ENCODE measurements at places on chromosomes 5 and 9.

- DNase-seq, result peak; percentile 58
These were observed 5.1 kb downstream of the SEMA5A start for GRCh38 chr5:9540791-9541190.

DNA sequence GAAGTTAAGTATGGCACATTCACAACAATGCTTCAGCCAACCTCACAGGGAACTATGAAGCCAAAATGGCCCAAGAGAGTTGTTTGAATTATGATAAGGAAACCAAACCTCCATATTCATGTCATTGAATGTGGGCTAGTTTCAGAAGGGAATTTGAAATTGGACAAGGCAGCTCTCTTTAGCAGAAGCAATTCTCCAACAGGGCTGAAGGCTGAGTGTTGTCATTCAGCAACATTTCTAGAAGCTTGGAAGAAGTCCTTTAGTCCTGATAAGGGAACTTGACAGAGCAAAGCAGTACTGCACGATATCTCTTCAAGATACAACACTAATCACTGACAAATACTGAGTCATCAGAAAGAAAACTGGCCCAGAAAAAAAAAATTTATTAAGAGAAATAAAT, 115.4 kb downstream of the SLC25A46 start:
- DNase-seq, result no peak

GRCh38 chr5:145244788-145245187, 590.4 kb downstream of the PRELID2 start:
- DNase-seq, result peak; percentile 24

GRCh38 chr5:159419576-159419975, 89.3 kb upstream of the IL12B start:
- no peak for DNase-seq

DNA sequence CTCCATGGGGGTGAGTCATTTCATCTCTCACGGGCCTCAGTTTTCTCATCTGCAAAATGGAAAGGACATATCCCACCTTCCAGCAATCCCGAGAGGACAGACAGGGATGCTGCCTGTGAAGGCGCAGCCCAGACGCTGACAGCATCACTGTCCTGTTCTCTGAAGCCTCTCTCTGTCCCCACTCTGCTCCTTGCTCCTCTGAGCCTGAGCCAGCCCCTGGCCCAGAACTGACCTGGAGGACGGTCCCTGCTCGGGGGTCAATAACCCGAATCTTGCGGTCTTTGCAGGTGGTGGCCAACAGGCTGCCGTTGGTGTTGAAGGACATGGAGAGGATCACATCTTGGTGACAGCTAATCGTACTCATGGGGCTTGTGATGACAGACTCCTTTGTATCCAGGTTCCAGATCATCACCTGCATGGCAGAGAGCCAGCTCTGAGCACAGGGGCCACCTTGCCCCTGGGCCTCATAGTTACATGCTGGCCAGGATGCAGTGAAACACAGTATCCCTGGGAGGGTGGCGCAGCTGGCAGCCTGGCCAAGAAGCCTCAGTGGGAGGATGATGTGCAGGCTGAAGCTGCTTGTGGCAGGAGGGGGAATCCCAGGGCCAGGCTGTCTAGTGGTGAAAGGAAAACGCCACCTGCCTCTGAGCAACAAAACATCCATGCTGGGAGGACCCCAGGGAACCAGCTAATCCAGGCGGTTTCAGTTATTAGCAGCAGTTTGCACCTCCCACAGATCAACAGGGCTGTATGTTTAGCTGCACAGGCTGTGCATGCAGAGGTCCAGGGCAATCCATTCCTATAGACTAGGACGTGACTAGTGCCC, 14.0 kb upstream of the TRIM14 start:
- DNase-seq, result no peak

DNA sequence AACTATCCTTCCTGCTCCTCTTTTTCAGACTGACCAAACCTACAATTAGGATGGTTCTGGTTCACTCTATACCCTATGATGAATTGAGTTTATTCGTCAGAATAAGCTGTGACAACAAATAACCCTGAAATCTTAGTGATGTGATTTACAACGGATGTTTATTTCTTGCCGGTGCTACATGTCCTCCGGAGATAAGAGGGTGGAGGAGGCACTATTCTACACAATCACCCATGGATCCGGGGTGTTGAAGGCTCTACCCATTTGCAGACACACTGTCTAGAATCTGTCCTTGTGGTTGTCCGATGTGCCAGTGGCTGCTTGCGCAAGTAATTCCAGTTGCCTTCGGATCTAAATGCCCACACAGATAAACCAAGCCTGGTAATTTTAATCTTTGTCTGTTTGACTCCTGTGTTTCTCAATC, 44.7 kb downstream of the CDC14B start:
- DNase-seq, result no peak

DNA sequence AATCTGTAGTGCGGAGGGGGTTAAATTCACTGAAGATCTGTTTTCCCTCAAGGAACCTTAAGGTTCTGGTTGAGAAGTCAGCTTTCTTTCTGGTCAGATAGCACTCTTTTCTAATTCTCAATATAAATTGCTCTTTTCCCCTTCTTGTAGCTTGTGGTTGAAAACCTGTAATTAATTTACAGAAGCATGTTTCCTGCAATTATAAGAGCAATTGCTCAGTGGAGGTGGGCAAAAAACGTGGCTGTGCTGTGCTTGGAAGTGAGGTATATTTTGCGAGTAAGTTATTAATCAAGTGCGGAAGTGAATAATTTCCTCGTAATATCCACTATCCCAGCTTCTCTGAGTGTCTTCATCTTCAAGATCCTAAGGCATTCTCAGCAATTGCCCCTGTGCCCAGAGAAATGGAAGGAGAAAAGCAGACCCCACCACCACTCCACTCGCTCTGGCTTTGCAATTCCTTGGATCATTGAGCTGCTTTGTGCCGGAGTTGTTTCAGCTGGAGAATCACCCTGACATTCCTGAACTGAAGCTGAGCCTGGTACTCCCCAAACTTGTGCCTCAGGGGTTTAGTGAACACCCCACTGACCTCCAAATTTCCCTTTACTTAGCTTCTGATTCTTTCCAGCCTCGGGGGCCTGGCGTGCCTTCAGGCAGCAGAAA, 140.6 kb downstream of the LRRC70 start:
- no peak for DNase-seq

DNA sequence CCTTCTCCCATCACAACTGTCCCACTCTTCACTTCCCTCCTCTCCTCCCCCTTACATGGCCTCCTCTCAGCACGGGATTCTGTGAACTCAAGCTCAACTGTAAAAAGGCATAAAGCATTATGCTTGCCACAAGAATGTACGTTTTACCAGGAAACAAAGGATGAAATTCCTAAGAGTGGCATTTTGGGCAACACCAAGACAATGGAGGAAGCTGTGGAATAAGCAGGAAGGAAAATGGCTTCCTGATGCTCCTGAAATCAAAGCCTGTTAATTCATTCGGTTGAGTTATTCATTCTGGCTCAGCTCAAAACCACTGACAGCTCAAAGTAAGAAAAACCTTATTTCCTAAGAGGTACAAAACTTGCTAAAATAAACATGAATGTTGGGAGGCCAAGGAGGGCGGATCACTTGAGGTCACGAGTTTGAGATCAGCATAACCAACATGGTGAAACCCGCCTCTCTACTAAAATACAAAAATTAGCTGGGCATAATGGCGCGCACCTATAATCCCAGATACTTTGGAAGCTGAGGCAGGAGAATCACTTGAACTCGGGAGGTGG, 40.8 kb upstream of the DMRT1 start:
- DNase-seq, result no peak

- no peak for DNase-seq
These were observed 97.9 kb downstream of the SV2C start for GRCh38 chr5:76180814-76181805.

GRCh38 chr9:38229104-38229500, 160.1 kb upstream of the SHB start:
- DNase-seq, result no peak

- DNase-seq, result peak; percentile 47
These were observed 14.7 kb downstream of the MPDZ start for GRCh38 chr9:13264788-13265187.

DNA sequence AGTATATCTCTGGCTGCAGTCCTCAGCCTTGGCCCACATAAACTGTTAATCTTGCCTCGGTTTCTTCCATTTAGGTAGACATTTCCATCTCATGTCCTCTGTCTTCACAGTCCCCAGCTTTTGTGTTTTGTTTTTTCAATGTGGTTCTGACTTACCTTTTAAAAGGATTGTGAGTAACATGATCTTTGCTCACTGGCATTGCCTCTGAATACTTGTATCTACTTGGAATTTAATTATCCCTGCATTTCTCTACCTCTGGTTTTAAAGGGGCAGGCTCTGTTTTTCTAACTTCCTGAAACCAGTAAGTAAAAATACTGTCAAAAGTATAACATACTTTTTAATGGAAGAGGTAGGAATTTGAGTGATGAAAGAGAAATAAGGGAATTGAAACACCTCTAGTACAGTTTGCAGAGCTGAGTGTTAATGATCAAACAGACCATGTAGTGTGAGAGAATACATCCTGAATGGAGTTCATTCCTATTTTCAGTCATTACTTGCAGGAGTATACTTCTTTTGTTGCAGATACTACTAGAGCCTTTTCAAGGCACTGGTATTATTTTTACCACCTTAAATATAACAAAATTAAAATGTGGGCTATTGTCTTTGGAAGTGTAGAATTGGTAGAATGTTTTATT, 62.6 kb downstream of the MTREX start:
- DNase-seq, result no peak

DNA sequence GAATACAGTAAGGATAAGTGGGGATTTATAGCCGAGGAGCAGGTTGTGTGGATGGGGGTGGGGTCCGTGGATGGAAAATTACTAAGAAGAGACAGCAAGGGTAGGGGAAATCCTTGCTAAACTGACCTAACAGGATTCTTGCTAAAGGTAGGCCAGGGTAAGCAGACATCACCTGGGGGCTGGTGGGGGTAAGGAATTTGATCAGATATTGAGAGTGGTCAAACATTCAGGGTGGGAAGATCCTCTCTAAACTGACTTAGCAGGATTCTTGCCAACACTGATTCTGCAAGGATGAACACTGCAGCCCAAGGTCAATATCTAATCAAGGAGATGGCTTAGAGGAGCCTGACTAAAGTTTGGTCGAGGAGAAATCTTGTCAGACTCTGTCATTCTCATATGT, 2.7 kb upstream of the PLGRKT start:
- DNase-seq, result no peak

DNA sequence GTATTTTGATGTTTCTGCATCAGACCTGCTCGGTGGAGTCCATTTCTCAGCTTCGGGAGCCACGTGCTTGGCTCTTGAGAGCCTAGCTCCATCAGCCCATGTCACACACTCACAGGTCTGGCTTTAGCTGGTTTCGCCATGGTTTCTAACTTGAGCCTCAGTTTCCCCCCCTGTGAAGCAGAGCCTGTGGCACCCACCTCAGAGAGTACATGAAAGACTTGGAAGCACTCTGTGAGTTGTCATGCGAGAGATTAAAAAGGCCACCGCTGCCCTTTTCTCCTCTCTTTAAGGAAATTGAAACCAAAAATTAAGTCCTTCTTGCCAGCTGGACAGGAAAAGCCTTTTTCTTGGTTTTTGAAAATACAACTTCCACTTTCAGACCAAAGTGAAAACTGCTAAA, 8.8 kb downstream of the TENT4A start:
- DNase-seq, result no peak

GRCh38 chr9:114050646-114051045, 27.5 kb downstream of the AMBP start:
- DNase-seq, result no peak

GRCh38 chr9:116497095-116497890, 189.8 kb upstream of the TRIM32 start:
- peak; percentile 56 for DNase-seq

DNA sequence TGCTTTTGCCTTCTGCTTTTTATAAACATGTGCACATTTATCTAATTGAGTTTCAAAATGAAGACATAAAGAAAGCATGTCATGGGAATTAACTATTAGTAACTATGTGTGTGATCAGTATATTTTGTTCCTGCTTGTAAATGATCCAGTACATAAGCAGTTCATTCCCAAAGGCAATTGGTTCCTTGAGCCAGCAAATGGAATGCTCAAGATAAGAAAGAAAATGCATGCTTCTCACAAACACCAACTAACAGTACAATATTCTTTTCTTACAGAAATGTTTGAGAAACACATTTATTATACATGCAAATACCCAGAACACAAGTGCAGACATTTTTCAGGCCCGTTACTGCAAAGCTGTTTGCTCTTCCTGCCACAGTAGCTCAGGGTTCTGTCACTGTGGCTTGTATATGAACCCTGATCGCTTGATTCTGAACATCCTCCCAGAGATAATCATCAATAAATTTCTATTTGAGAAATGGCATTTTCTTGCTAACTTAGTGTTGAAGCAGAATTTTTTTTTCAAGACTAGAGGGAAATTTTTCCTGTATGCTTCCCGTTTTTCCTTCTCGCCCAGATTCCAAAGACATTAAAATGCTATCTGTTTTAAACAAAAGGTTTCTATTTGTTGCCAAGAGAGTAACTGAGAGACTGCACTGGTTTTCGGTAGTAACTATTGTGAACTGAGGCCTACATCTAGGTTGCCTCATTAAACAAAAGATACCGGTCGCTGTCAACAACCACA, 1.9 kb downstream of the GNAQ start:
- DNase-seq, result peak; percentile 12

- no peak for DNase-seq
These were observed 132.5 kb upstream of the FBXL7 start for GRCh38 chr5:15367489-15367888.

- no peak for DNase-seq
These were observed 164.9 kb downstream of the SLC24A2 start for GRCh38 chr9:19623941-19624340.

- no peak for DNase-seq
These were observed 1.6 kb downstream of the LMX1B start for GRCh38 chr9:126615245-126615790.

GRCh38 chr9:136095070-136096058, at the start of gene NACC2:
Gene NACC2, minus strand, starts transcription at chr9:136095289. Its CDS starts 44,768 bp downstream, at chr9:136050521.
- DNase-seq, result peak; percentile 39

GRCh38 chr9:7784472-7784871, 15.1 kb downstream of the DMAC1 start:
- no peak for DNase-seq

DNA sequence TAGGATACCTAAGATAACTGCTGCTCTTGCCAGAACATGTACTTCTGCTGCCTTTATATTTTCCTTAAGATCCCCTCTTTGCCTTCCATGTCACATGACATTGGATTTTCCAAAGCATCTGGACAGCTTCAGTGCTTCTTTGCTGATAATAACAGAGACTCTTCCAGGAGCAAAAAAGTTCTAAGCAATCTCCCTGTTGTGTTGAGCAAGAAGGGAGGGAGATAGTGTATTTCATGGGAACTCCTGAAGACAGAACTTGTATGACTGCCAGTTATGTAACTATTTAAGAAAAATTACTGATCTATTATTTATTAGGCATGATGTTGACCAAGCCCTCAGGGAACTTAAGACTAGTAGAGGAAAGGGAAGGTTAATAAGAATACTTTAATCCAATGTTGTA, 454.7 kb downstream of the SPATA31D1 start:
- no peak for DNase-seq

All from fibroblast of upper back skin (primary cell).